Smooth muscle cell of bladder (primary cell): ENCODE measurements at places on chromosomes 2 and 18. TPM values are rescaled to one million over a fixed set of nuclear protein-coding genes. Genes with fewer than 3 reads are reported as not detected.

SCYGR1 gene
- not detected in 2 replicates for total RNA-seq

FBLN7 gene
- 0.57 and 0.74 TPM in 2 replicates for total RNA-seq

DUSP19 gene
- total RNA-seq = 3.4 and 3.8 TPM in 2 replicates

TAF1B gene
- 18.2 and 24.7 TPM in 2 replicates for total RNA-seq

GCA gene
- 2.0 and 3.7 TPM in 2 replicates for total RNA-seq

ST6GAL2 gene
- under 0.01 and 1.1 TPM in 2 replicates for total RNA-seq
